ENCODE measurements at places on chromosomes 3 and 15.

GRCh38 chr3:155217591-155217990, 75.9 kb downstream of the STRIT1 start:
- no peak for DNase-seq

DNA sequence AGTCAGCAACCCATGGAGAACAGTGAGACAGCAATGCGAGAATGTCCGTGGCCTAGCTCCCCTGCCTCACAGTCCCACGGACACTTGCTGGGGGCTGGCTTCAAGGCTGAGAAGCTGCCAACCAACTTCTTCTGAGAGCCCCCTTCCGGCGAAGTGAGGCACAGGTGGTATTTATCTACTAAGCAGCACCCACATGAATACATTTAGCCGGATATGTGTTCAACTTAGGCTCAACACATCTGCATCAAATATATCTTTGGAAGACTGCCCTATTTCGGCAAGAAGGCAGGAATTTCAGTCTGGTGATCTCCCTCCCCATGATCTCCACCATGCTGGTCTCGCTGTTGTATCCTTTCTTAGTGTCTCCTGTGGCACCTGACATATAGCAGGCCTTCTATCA, 340.9 kb upstream of the NR2E3 start:
- DNase-seq, result no peak

DNA sequence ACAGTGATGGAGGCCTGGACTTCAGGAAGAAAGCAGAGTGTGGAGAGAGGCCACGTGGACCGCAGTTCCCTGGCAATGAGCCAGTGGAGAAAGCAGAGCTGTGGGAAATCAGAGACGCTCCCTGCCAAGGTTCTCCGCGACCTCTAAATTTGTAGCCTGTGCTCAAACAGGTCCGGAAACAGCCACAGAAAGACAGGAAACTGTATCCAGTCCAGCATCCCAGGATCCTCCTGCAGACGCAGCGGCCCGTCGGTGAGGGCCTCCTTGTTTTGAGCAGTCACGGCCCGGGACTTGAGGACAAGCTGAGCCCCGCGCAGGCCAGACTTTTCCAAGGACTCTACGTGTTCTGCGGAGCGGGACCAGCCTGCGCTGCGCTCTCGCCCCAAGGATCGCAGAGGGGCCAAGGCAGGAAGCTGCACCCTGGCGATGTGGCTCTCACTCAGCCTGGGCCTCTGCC, 22.3 kb downstream of the RPSA start:
- no peak for DNase-seq

- no peak for DNase-seq
Measured at GRCh38 chr3:7787871-7788828, 713.5 kb upstream of the LMCD1 start.

DNA sequence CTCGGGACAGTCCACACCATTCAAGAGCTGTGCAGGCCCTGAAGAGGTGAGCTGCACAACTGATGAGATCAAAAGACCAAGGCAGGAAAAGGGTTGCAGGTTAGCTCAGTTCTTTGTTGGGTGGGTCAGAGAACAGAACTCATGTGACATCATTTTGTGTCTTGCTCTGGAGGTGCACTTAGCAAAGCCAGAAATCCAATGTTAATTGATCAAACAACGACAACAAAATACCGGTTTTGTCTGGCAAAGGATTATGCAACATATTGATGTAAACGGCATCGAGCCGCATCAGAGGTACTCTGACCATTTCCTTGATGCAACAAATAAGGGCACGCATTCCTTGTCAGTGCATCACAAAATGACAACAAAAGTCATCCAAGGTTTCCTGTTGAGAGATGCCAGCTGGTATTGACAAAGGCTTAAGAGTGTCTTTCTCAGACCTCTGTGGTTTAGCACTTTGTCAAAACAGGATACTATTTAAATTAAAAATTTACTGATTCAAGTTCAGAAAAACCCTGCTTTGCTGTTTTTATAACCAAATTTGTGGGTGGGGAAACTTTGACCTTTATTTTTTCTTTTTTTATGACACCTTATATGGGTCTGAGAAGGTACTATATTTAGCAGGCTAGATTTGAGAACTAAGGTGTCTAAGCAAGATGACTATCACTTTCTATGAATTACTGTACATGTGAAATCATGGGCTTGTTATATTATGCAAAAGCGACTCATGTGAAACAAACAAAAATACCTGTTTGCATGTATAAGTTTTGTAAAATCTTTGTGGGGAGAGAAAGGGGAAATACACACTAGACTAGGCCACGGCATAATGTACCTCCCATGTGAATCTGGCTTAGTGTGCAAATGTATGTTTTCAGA, 496.1 kb downstream of the FOXP1 start:
- DNase-seq, result no peak

GRCh38 chr3:33115024-33115768, 1.4 kb downstream of the CRTAP start:
- DNase-seq, result no peak

DNA sequence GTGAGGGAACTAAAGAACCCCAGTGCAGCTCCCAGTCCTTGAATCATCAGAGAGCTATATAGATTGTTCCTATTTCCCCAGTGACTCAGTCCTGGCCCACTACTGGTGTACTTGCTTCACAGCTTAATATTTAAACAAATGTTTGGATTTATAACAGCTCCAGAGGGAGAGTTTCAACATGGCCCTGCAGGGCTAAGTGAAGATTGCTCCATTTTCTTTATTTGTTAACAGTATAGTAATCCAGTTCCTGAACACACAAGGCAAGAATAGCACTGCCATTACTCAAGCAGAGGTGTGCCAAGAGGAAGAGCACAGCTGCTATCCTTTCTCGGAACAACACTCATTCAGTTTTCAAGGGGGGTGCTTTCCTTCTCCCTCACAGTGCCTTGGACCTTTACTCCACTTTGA, 6.5 kb downstream of the SQOR start:
- DNase-seq, result no peak

- DNase-seq, result no peak
Measured at GRCh38 chr3:114846779-114847178, 300.3 kb downstream of the ZBTB20 start.

DNA sequence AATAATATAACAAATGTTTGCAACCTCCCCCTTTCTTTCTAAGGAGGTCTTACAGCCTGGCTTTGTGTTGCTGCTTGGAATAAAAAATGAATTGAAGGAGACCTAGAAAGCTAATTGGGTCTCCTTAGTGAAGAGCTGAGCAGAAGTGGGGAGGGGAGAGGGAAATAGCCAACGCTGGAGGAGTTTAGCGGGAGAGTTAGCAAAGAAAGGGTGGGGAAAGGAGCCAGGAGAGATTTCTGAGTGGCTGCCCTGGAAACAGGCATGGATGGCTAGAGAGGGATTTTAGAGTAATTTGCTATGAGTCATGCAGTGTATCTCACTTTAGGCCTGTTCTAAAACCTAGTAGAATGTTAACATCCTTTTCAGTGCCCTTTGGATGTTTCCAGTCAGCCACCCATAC, 45.2 kb upstream of the PFN2 start:
- no peak for DNase-seq

DNA sequence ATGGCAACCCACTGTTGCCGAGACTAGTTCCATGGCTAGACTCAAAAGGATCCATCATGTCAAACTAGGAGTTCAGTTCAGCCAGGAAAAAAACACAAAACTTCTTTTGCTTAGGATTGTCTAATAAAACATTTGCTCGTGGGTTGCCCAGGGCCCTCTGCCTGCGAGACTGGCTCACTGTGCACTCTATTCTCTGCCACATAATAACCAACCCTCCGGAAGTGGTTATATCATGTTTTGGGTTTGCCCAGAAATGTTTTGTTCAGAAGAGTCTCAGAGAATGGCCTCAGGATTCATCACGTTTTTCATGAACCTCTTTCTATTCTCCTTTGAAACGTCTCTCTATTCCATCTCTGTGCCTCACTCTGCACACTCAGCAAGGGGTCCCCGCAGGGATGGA, 216.1 kb downstream of the SV2B start:
- DNase-seq, result no peak

- no peak for DNase-seq
Measured at GRCh38 chr15:90711418-90711824, 5.7 kb upstream of the BLM start.

DNA sequence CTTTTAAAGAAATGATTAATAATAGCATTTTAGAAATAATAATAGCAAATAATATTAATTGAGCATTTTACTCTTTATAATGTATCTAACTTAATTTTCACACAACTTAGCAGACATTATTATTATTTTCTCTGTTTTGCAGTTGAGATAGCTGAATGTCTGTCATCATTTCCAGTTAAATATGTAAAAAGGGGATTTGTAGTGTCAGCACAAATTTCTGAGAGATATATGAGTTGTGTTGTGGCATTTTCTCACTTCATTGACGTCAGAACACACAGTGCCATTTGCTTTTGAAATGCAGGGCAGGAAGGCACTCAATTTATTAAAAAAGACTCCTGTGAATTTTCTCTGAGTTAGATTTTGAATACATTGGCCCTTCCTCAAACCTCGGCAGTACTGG, 111.0 kb downstream of the GRM7 start:
- DNase-seq, result no peak

DNA sequence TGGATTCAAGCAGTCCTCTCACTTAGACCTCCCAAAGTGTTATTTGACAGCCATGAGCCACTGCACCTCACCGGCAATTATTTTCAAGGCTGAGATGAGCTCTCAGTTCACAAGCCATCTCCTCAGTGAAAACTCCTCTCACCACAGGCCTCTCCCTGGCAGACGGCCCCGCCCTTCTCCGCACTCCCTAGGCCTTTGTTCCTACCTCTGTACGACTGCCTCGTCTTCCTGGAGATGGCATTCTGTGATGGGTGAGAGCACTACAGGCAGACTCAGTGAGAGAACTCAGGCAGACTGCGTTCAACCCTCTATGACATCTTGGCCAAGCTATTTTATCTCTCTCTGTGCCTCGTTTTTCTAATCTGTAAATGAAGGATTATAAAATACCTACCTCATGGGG, 67.0 kb upstream of the TPM1 start:
- DNase-seq, result no peak

GRCh38 chr3:155871746-155872158, 1.3 kb downstream of the GMPS start:
- DNase-seq, result no peak

DNA sequence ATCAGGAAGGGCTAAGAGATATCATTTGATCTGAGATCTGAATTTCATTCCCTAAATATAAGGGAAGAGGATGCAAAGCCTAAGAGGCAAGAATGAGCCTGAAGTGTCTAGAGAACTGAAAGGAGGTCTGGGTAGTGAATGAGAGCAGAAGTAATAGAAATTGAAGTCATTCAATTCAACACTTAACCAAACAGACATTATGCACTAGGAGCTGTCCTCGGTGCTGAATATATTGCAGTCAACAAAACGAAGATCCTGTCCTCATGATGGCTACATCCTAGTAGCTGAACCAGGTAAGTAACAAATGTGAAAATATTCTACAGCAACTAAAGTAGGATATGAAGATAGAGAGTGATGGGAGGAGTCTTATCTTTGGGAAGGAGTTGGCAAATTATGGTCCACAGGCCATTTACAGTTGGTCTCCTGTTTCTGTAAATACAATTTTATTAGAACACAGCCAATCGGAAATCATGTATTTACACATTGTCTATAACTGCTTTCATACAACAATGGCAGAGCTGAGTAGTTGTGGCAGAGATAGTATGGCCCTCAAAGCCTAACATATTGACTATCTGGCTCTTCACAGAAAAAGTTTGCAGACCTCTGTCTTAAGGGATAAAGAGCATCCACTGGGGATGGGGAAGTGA, 192.9 kb upstream of the CADPS start:
- peak; percentile 60 for DNase-seq

DNA sequence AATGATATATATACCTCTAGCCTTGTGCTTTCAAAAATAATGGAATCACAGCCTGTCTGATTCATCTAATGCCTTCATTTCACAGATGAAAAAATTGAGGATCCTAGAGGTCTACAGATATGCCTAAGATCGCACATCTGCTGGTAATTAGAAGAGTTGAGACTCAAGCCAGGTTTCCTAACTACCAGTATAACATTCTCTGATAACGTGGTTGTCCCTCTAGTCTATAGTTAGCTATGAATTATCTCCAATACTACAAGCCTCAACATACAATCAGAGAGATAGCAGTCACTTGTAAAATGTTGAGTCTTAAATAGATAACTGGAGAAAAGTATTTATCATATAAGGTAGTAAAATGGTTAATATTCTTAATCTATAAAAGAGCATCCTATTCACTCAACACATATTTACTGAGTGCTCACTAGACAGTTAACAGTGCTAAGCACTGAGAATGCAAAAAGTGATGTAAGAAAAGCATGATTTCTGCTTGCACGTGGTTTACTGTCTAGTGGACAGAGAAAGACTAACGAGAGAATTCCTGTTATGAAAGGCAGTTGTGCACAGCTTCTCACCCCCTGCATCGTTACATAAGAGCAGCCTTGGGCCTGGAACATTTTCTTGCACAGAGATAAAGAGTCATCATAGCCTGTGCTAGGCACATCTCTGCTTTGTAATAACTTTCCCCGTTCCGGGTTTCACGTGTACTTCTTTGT, 4.9 kb upstream of the ENTPD3 start:
- DNase-seq, result no peak

- no peak for DNase-seq
Measured at GRCh38 chr3:107668963-107669362, 146.2 kb downstream of the BBX start.

GRCh38 chr15:37586011-37586583, 348.3 kb upstream of the TMCO5A start:
- DNase-seq, result no peak

GRCh38 chr3:139732729-139733128, 55.0 kb upstream of the NMNAT3 start:
- DNase-seq, result no peak

DNA sequence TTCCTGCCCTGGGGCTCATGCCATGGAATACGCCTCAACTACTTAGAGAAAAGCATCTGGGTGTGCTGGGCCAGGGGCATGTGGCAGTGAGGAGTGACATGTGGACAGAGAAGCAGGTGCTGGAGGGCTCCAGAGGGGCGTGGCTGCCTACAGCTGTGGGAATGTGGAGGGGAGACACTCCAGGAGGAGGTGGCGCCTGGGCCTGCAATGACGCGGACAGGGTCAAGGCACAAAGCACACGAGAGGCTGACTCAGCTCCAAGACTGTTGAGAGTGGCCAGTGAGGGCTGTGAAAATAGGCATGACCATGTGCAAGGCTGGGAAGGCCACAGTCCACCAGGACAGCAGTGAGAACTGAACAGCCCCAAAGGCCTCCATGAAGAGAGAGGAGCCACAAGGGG, 48.5 kb downstream of the PTH1R start:
- DNase-seq, result no peak

GRCh38 chr3:123605789-123606234, 21.0 kb upstream of the HACD2 start:
- no peak for DNase-seq

GRCh38 chr15:82870727-82871320, 61.4 kb downstream of the WHAMM start:
- no peak for DNase-seq

- DNase-seq, result no peak
Measured at GRCh38 chr3:79884354-79884753, 116.6 kb upstream of the ROBO1 start.

- no peak for DNase-seq
Measured at GRCh38 chr3:175336406-175337133, 477.4 kb downstream of the NAALADL2 start.

DNA sequence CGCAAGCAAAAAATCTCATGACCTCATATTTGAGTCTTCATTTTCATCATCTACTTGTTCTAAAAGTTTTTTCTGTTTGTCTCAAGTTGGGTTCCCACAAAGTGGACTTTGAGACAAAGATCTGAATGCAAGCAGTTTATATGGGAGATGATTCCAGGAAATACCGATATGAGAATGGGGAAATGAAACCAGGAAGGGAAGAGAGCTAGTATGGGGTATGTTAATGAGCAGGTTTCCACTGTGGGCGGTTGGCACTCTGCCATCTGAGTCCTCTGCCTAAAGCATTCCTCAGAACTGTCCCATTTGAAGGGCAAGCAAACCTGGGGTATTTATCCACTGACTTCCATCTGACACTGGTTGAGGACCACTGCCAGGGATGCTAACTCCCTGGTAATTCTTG, 8.8 kb downstream of the ADPRH start:
- peak; percentile 16 for DNase-seq

All from forelimb muscle (tissue), 1 donor.